ENCODE measurements at places on chromosomes 16 and 17.

- no peaks in the 10 kb centered on the region for H3K4me1 ChIP-seq
- no peak overlapping the region for H3K4me3 ChIP-seq
- no peak for DNase-seq
- no peak overlapping the region for H3K27ac ChIP-seq
- no peaks in the 10 kb centered on the region for H3K36me3 ChIP-seq
Observed at GRCh38 chr17:69447726-69448125, 33.2 kb downstream of the MAP2K6 start.

- peaks cover 79% of the 10 kb centered on the region for H3K36me3 ChIP-seq
- peaks cover 19% of the 10 kb centered on the region for H3K4me1 ChIP-seq
- DNase-seq = no peak
- H3K27ac ChIP-seq = no peak overlapping the region
- H3K27me3 ChIP-seq = no peaks in the 10 kb centered on the region
Observed at GRCh38 chr17:16026895-16027294, 27.3 kb downstream of the TTC19 start.

DNA sequence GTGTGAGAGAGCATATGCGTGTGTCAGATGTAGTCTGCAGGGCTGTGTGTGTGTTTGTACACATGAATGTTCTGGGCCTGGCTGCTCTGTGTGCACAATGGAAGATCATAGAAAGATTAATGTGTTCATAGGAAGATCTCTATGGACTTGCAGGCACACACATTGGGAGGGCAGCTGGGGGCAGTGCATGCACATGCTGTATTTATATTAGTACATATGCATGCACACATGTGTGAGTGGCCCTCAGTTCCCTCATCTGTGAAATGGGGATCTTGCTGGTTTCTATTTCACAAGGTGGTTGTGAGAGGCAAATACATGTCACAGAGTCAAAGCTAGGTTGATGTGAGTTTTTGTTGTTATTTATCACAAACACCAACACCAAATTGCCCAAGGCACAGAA, 2.1 kb downstream of the CA7 start:
- DNase-seq = no peak
- no peaks in the 10 kb centered on the region for H3K4me1 ChIP-seq
- H3K36me3 ChIP-seq = no peaks in the 10 kb centered on the region
- peaks cover 55% of the 10 kb centered on the region for H3K27me3 ChIP-seq
- no peak overlapping the region for H3K4me3 ChIP-seq

GRCh38 chr17:61659437-61659836, 68.4 kb upstream of the NACA2 start:
- no peak overlapping the region for H3K27ac ChIP-seq
- DNase-seq = no peak

GRCh38 chr16:1273816-1274215, 17.9 kb downstream of the TPSD1 start:
- peaks cover 9% of the 10 kb centered on the region for H3K27me3 ChIP-seq
- H3K36me3 ChIP-seq = no peaks in the 10 kb centered on the region
- DNase-seq = no peak
- no peak overlapping the region for H3K4me3 ChIP-seq

DNA sequence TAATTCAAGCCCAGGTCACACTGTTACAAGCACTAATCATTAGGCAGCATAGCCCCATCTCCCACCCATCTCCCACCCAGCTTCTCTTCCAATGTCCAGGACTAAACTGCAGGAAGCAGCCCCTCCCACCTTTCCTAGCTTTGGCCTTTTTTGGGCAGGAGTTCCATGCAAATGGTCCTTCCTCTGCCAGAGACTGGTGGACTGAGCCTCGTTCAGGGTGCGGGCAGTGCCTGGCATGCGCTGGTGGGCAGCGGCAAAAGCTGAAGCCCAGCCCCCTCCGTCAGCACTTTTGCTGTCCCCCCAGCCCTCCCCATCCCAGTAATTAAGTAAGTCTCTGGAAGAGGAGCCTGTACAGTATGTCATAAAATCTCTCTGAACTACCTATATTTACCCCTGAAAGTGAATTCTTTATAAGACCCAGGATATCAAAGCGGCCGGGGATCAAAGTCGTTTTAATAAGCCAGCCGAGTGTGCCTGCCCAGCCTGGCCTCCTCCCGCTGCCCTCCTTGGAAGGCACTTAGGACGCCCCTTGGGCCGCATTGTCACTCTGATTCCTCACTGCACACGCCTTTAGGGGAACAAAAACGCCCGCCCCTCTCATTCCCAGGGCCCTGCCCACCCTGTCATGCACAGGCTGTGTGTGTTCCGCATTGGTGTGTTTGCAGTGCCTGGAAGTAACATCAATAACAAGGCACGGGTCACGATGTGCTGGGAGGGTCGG, 109.9 kb downstream of the IRX5 start:
- peaks cover 14% of the 10 kb centered on the region for H3K4me1 ChIP-seq
- no peak overlapping the region for H3K4me3 ChIP-seq
- DNase-seq = no peak
- H3K27me3 ChIP-seq = peaks cover 8% of the 10 kb centered on the region

- peak; percentile 88 for DNase-seq
- peak overlapping the region; percentile 99 for H3K4me3 ChIP-seq
- peaks cover 21% of the 10 kb centered on the region for H3K4me1 ChIP-seq
- H3K36me3 ChIP-seq = peaks cover 26% of the 10 kb centered on the region
Observed at GRCh38 chr17:8436169-8436843, 622 bp downstream of the NDEL1 start.

DNA sequence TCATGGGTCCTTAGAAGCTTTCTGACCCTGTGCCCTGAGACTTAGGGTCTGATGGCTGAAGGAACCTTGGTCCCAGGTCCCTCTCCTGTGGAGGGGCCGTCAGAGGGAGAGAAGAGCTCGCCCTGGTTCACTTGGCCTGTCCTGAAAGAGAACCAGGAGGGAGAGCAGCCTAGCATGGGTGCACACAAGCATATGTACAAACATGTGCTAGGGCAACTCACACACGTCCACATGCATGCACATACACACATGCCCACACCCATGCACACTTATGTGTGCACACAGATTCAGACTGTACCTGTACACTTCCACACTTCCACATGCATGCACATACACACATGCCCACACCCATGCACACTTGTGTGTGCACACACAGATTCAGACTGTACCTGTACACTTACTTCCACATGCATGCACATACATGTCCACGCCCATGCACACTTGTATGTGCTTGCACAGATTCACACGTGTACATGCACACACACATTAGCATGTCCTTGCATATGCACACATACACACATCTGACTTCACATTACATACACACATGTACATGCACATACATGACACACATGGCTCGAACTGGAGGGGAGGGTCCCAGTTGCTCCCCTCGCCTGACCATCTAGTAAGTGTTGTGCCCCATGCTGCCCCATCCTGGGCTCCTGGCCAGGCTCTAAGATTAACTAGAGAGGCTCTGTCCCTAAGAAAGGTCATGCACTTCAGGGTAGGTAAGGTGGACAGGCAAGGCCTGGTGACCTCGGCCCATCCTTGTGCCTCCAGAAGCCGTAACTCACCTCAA, 122.0 kb downstream of the METRNL start:
- H3K4me1 ChIP-seq = peaks cover 64% of the 10 kb centered on the region
- DNase-seq = peak; percentile 47
- no peaks in the 10 kb centered on the region for H3K27me3 ChIP-seq

GRCh38 chr16:65202461-65202860, 80.6 kb upstream of the CDH11 start:
- H3K36me3 ChIP-seq = no peaks in the 10 kb centered on the region
- peaks cover 4% of the 10 kb centered on the region for H3K4me1 ChIP-seq

GRCh38 chr17:12667299-12667958, 1.7 kb downstream of the MYOCD start:
- peak; percentile 87 for DNase-seq
- no peaks in the 10 kb centered on the region for H3K36me3 ChIP-seq
- no peak overlapping the region for H3K27ac ChIP-seq
- no peaks in the 10 kb centered on the region for H3K4me1 ChIP-seq
- peak overlapping the region; percentile 32 for H3K4me3 ChIP-seq

- DNase-seq = no peak
- no peak overlapping the region for H3K27ac ChIP-seq
- H3K4me3 ChIP-seq = no peak overlapping the region
- H3K36me3 ChIP-seq = no peaks in the 10 kb centered on the region
- no peaks in the 10 kb centered on the region for H3K27me3 ChIP-seq
Observed at GRCh38 chr17:51507444-51507843, 247.1 kb downstream of the UTP18 start.

DNA sequence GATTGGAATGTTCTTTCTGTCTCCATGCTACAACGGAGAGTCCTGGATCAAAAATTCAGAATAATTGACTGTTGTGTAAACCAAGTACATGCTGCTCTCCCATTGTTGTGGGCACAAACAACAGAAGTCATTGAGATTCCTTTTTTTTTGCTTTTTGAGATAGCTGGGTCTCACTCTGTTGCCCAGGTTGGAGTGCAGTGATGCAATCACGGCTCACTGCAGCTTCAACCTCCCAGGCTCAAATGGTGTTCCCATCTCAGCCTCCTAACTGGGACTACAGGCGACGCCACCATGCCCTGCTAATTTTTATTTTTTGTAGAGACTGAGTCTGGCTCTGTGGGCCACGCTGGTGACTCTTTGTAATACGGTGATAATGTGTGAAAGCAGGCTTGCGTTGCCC, 24.5 kb downstream of the NDE1 start:
- no peak overlapping the region for H3K27ac ChIP-seq
- peaks cover 16% of the 10 kb centered on the region for H3K36me3 ChIP-seq
- no peak overlapping the region for H3K4me3 ChIP-seq
- peaks cover 13% of the 10 kb centered on the region for H3K4me1 ChIP-seq

DNA sequence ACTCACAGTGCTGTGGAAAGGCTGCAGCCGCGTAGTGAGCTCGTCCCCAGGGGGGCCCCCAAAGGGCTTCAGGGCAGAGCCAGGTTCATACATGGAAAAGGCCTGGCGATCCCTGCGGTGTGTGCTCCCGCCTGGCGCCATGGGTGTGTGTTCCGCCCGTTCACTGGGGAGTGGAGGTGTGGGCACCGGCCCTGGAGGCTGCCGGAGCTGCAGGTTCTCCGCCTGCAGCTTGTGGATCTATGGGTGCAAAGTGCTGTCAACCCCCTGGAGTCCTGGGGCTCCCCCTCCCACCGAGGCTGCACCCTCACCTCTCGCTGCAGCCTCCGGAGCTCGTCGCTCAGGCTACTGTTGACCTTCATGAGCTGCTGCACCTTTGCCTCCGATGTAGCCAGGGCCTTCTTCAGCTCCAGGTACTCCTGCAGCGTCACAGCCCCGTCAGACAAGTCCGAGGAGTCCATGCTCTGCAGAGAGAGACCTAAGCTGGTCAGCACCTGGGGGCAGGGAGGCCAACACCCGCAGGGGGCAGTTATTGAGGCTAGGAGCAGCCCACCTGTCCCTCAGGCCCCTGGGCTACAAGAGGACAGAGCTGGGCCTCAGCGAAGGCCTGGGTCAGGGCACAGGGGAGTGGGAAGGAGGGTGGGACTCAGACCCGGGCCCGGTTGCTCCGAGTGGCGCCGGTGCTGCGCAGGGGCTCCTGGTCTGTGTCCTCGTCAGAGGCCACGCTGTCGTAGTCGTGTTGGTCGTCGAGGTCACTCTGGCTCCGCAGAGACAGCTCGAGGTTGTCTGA, 7.9 kb downstream of the TP53I13 start:
- H3K27ac ChIP-seq = no peak overlapping the region
- H3K27me3 ChIP-seq = no peaks in the 10 kb centered on the region
- peaks cover 20% of the 10 kb centered on the region for H3K4me1 ChIP-seq
- DNase-seq = peak; percentile 51
- H3K4me3 ChIP-seq = no peak overlapping the region

- no peak overlapping the region for H3K4me3 ChIP-seq
- no peaks in the 10 kb centered on the region for H3K4me1 ChIP-seq
- H3K27ac ChIP-seq = no peak overlapping the region
- H3K27me3 ChIP-seq = no peaks in the 10 kb centered on the region
- no peaks in the 10 kb centered on the region for H3K36me3 ChIP-seq
- DNase-seq = peak; percentile 96
Observed at GRCh38 chr16:85296859-85297660, 184.8 kb upstream of the CIBAR2 start.

DNA sequence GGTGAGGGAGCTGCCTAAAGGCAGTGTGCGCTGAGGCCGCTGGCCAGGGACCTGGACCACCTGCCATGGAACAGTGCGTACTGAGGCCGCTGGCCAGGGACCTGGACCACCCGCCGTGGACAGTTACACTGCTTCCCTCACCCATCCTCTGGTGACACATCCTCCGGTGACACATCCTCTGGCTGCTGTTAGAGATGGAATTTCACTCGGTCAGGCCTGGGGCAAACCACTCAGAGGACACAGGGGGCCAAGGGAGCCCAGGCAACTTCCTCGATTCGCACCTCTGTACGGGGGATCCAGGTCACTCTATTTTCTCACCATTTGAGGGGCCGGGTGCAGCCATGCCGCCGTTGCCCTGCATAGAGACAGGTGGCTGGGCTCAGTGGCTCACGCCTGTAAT, 32.4 kb upstream of the RPTOR start:
- peak; percentile 98 for DNase-seq
- no peak overlapping the region for H3K4me3 ChIP-seq
- peak overlapping the region; percentile 14 for H3K27ac ChIP-seq
- H3K4me1 ChIP-seq = peaks cover 20% of the 10 kb centered on the region

DNA sequence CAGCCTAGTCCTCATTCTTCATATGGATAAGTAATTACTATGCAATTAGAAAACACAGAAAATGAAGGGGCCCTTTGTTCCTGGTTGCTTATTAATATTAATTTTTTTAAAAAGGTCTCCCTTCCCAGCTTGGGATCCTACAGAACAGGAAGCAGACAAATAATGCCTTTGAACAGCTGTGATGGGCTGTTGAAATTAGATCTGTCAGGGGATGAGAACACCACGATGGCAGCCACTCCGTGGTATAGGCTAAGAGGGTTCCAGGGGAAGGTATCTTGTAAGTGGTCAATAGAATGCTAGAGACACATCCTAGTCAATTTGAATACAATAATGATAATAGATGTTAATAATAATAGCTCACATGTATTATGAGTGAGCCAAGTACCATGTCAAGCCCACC, 83.1 kb downstream of the CCDC182 start:
- DNase-seq = no peak
- H3K4me3 ChIP-seq = no peak overlapping the region
- no peaks in the 10 kb centered on the region for H3K36me3 ChIP-seq
- no peaks in the 10 kb centered on the region for H3K27me3 ChIP-seq

- H3K4me1 ChIP-seq = no peaks in the 10 kb centered on the region
- no peak overlapping the region for H3K27ac ChIP-seq
- H3K27me3 ChIP-seq = no peaks in the 10 kb centered on the region
- H3K4me3 ChIP-seq = no peak overlapping the region
- peak; percentile 36 for DNase-seq
Observed at GRCh38 chr17:31931756-31932155, 5.1 kb upstream of the SUZ12 start.

GRCh38 chr17:48295362-48296288, 134.4 kb downstream of the SKAP1 start:
- H3K4me3 ChIP-seq = no peak overlapping the region
- no peaks in the 10 kb centered on the region for H3K4me1 ChIP-seq
- H3K27ac ChIP-seq = no peak overlapping the region
- no peak for DNase-seq
- H3K36me3 ChIP-seq = no peaks in the 10 kb centered on the region
